HCEC 1CT (cell line): ENCODE measurements at places on chromosomes 12 and 14.

DNA sequence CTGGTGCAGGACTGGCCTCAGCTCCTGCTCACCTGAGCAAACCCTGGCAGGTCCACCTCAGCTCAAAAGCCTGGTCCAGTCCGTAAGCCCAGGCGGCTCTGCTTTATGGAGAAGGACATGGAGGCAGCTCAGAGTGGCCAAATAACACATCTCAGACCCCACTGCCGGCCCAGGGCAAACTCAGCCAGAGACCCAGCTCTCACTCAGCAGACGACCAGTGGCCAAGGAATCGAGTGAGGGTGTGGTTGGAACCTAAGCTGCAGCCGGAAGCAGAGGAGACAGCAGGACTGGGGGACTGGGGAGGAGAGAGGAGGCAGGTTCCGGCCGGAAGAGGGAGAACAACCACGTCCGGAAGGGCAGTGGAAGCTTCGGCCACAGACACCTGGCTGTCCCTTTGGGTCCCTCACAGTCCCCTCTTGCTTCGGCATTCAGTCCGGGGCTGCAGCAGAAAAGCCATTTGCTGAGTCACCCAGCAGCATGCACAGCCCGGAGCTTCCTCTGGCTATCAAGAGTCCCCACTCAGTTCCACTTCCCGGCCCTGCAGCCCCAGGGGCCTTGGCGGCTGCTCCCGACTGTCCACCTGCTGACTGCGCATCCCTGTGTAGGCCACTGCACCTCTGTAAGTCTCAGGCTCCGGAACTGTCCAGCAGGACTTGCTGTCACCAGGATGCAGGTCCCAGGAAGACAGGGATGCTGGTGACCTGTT is 104.0 kb downstream of the CALM1 start:
- no peak for DNase-seq

- DNase-seq = no peak
These were observed 176.3 kb downstream of the ESR2 start for GRCh38 chr14:64117671-64118402.

- DNase-seq = peak; percentile 62
These were observed 86.1 kb upstream of the ARHGAP5 start for GRCh38 chr14:31990926-31991572.

GRCh38 chr14:54805445-54806322 is 96.9 kb downstream of the GCH1 start:
- peak; percentile 75 for DNase-seq

GRCh38 chr14:61102549-61103466 is 121.8 kb downstream of the SLC38A6 start:
- DNase-seq = no peak

GRCh38 chr12:5071496-5071895 is 27.8 kb downstream of the KCNA5 start:
- DNase-seq = no peak

DNA sequence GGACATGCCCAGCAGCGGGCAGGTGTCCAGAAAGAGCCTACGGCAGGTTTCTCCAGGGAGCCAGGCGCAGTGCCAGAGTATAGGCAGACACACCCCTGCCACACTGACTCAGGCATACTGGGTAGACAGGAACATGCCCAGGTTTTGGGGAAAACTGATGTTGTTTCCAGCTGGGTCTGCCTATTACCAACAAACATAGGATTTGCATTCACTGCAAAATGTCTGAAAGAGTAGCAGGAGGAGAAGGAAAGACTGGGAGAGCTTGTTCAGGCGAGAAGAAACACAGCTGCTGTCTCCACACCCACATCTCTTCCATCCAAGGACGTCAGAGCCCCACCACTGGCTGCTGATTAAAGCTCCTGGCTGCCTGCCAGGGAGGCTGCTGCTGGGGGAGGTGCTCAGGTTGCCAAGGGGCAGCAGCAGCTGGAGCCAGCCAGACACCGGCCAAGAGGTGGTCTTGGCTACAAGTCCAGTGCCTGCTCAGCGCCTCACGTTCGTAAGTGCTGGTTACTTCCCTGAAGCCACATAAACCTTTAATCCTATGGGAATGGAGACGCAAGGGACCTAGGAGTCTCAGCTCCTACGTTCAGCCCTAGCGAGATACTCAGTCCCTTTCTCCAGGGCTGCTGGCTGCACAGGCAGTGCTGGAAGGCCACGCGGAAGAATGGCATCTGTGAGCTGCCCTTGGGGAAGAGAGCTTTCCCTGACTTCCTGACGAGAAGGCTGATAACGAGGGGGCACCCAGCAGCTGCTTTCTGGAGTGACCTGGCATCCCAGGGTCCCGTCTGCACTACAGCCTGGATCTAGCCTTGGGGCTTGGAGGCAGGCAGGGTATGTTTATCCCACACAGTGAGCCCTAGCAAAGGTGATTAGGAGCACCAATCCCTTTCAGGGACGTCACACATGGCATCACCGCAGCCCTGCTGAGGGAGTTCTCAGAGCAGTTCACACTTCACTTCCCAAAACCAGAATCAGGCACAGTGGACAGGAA is 58.1 kb downstream of the PLEKHG3 start:
- peak; percentile 67 for DNase-seq

DNA sequence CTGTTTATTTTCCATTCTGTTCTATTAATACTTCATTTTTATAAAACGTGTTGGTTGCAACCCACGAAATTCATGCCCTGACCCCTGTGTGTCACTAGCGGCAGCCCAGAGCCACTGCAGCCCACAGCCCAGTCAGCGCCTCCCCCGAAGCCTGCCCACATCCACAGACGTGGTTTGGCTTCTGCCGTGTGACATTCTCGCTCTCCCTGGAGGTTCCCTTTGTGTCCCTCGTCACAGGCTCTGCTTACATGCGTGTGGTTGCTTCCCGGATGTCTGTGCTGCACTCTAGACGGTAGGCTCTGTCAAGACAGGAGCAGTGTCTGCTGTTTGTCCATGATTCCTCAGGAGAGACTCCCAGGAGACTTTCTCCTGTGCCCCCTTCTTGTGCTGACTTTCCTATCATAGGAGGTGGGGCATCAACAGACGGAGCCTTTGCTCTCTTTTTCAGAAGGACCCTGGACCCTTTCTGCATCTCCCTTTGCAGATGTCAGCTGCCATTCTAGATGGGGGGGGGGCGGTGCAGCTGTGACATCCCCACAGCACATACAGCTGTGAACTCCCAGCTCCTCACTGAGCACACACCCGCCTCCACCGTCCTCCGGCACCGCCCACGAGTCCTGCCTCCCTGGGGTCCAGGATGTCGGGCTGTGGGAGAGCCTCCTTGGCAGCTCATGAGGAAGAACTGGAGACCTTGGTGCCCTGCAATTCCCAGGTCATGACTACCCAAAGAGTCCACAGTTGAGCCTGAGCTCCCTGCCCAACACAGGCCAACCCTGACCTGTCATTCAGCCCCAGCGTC is 36.8 kb upstream of the PIWIL1 start:
- no peak for DNase-seq

DNA sequence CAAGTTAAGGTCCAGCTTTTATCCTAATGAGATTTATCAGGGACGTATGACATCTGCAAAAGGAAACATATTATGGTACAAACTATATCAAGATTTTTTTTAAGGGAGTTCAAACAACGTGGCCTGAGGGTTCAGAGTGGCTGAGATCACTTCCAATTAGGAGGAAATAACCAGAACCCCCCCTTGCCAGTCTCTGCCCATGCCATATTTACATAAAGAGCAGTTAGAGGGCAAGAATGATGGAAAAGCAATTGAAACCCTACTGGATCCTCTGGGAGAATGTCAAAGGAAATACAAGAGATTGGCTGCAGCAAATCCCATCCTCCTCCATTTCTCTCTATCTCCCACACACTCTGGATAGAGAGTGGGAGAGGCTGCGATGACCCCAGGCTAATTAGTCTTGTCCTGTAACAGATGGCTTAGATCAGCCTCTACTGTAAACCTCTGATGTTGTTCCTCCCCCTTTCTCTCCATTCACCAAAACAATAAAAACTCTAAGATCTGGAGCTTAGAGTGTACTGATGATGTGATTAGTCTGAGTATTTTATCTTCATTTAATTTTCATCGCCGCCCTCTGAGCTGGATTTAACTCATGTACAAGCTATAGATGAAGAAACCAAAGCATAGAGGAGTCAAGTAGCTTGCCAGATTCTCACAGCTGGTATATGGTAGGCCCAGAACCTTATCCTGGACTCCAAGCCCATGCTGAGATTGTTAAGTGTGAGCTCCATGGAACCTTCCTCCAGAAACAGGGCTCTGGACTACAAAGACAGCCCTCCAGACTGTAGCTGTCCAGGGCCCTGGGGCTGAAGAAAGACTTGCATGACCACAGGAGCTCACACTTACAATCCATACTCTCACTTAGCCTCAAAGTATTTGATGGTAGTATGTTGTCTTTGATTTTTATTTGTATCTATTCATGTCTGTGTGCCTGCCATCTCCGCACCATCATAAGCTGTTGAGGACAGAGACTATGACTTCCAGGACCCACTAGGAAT is 54.1 kb upstream of the GNG2 start:
- DNase-seq = no peak

DNA sequence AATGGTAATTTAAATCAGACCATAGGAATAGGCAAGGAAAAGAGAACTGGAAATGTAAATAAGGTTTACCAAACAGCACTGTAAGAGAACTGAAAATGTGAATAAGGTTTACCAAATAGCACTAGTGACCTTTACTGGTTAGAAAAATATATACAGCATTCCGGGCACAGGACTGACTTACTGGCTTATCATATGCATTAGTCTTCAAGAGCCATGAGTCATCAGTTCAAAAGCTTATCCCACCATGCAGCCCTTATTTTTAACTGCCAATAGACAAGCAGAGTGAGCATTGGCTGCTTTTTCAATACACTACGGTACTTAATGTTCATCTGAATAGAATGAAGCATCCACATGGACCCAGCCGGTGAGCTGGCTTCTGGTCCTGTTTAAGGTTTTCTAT is 13.0 kb upstream of the NELL2 start:
- DNase-seq = no peak

DNA sequence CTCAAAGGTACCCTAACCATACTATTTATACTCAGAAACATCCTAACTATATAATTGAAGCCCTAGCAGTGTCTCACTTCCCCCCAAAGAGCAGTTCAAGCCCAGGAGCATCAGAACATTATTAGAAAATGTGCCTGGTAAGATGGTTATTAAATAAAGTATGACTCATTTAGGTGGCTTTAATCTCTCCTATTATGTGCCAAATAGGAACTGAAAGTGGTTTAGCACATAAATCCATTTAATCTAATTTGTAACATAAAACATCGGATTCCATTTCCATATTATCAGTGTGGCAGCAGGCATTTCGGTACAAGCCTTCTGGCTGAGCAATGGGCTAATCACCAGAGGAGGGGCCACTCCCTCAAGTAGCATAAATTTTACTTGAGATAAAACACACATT is 395.2 kb upstream of the TMTC1 start:
- DNase-seq = no peak

GRCh38 chr14:74975059-74975810 is 19.8 kb upstream of the PGF start:
- DNase-seq = no peak

DNA sequence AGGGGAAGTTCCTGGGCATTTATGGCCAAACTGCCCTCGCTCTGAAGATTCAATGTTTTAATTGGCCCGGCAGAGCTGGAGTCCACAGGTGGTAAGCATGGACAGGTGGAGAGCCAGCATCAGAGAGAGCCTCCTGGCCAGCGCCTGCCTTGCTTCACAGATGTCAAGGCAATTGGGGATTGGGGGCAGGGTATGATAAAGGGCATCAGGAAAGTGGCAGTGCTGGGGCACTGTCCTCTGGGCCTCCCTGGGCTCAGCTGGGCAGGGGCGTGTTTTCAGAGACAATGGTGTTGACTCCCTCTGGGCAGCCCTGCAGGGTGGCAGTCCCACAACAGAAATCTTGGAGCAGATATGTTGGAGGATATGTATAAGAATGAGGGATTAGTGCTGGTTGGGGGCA is 237.3 kb downstream of the CACNA1C start:
- DNase-seq = no peak

- DNase-seq = no peak
These were observed 20.0 kb downstream of the AMDHD1 start for GRCh38 chr12:95963096-95963495.

- DNase-seq = peak; percentile 84
These were observed at the start of gene CLIP1 for GRCh38 chr12:122421821-122422729. CLIP1 (minus strand) TSS chr12:122422669; CDS start chr12:122380452, 42,217 bp downstream.

- DNase-seq = no peak
These were observed 7.8 kb upstream of the ABCC9 start for GRCh38 chr12:21949036-21949435.

- DNase-seq = no peak
These were observed 66.3 kb downstream of the ETNK1 start for GRCh38 chr12:22691319-22691718.

DNA sequence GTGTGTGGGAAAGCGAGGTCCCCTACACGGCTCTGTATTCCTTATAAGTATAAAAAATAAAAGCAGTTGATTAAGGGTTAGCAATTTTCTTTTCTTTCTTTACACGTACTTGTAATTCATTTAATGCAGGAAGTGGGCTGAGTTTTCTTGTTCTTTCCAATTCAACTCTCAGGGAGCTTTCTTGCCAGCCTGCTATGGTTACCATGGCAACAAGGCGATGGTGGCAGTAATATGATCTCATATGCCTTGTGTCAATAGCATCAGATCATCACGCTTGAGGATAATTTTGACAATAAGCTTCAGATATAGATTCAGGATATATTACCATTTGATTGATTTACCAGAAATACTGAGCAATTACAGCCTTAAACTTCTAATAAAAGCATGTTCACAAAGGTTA is 466.5 kb downstream of the APAF1 start:
- no peak for DNase-seq

- DNase-seq = no peak
These were observed 153.1 kb downstream of the PAWR start for GRCh38 chr12:79537675-79538074.

DNA sequence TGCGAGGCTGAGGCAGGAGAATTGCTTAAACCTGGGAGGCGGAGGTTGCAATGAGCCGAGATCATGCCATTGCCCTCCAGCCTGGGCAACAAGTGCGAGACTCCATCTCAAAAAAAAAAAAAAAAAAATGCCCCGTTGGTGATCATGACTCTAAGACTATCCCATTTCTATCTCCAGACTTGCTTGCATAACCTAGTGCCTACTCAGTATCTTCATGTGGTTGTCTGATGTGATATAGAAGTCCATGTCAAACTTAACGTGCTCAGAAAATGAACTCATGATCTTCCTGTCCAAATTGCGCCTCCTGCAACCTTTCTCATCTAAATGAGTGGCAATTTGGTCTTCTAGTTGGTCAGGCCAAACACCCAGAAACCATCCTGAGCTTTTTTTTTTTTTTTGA is 4.7 kb upstream of the TSFM start:
- DNase-seq = no peak

DNA sequence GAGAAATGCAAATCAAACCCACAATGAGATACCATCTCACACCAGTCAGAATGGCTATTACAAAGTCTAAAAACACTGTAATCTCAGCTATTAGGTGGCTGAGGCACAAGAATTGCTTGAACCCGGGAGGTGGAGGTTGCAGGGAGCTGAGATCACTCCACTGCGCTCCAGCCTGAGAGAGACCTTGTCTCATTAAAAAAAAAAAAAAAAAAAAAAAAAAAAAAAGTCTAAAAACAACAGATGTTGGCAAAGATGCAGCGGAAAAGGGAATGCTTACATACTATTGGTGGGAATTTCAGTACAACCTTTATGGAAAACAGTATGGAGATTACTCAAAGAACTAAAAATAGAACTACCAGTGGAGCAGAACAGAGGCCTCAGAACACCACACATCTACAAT is 19.0 kb upstream of the ATF7 start:
- peak; percentile 20 for DNase-seq
